ENCODE measurements at places on chromosomes 2 and 18.

DNA sequence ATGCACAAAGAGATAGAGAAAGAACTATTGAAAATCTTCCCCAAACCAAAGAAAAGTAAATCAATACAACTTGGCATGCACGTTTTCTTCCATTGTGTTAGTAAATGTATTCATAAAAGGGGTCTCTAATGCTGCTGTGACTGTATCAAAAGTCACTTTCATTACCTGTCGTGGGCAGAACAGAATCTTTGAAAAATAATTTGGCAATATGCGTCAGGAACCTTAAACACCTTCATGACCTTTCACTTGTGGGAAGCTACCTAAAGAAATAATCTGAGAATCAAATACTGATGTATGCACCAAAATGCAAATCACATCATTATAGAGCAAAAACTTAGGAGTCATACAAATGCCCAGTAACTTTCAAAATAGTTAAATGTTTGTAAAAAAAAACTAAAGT lies 105.3 kb downstream of the ARL4C start:
- no peak for DNase-seq

DNA sequence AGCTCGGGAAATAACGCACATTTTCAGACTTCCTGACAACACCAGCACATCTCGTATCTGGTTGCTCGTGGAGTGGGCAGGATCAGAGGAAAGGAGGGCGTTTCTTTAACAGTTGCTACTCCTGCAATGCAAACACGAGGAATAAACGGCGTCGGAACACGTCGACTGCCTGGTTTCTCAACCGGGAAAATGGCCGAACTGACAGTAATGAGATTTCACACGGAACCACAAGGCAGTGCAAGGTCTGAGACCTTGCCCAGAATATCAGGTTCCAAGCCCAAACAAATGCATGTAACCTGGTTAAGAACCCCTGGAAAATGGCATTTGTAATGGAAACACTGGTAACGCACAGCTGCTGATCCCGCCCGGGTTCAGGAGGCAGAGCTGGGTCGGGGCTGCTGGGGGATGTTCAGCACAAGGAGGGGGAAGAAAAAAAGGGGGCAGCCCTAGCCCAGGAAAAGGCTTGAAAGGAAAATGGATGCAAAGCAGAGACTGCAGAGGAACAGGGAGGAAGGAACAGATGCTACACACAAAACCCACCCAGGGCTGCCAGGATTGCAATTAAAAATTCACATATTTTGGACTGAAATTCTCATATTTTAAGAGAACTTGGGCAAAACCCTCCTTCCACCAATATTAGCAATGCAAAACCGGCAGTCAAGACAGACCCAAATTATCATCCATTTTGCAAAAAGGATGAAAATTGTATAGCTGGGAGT lies 61.6 kb upstream of the KLHL29 start:
- no peak for DNase-seq

DNA sequence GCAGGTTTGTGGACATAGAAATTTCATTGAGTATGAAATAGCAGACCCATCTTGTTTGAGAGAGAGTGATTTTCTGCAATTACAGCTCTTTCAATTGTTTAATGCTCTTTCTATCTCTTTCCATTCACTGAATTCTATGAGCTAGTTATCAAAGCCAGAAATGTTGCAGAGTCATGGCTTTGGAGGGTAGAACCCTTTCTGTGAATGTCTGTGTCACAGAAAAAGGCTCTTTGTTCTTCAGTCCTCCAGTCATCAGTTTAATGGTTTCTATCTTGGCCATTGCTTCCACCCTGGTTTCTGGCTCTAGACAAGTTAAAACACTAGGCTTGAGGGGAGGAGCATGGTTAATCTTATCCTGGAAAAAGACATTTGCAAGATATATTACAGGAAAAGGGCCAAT lies 655.0 kb downstream of the STK39 start:
- no peak for DNase-seq

- DNase-seq: no peak
These were observed 289.6 kb downstream of the PARD3B start for GRCh38 chr2:204834716-204835384.

GRCh38 chr2:97714950-97715652 lies 1.7 kb downstream of the ZAP70 start:
- no peak for DNase-seq

DNA sequence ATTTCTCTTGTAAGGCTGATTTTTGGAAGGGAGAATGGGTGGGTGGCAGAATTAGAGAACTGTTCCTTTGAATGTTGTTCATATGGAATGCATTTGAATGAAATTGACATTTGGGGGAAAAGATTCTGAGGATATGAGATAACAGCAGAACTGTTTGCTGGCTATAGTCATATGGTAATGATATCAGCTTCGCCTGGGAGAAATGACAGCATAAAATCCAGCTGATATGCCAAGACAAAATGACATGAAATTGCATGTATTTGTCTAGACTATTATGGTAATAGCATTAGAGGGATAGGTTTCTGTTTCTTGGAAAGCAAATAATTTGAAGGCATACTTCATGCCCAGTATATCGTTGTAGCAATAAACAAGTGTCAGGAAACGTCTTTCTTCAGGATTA lies 150.8 kb upstream of the SPATS2L start:
- peak; percentile 7 for DNase-seq

DNA sequence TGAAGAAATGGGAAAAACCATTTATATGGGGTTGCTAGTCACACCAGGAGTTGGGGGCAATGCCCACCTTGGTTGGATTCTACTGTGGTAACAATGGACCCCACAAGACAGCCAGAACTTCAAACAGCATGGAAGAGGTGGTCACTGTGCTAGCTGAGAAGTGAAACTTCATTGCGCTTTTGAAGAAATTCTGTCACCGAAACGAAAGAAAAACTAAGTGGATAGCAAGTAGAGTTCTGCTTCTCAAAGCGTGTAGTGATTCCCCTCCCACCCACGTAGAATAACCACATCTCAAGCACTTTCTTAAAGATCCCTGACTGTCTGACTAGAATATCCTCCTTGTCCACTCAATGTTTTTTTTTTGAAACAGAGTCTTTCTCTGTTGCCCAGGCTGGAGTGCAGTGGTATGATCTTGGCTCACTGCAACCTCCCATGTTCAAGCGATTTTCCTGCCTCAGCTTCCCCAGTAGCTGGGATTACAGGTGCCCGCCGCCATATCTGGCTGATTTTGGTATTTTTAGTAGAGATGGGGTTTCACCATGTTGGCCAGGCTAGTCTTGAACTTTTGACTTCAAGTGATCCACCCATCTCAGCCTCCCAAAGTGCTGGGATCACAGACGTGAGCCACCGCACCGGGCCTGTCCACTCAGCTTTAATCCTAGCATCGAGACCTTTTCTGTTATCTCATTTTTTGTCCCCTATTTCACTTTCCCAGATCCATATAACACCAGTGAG lies 30.1 kb upstream of the CCL20 start:
- DNase-seq: peak; percentile 90

DNA sequence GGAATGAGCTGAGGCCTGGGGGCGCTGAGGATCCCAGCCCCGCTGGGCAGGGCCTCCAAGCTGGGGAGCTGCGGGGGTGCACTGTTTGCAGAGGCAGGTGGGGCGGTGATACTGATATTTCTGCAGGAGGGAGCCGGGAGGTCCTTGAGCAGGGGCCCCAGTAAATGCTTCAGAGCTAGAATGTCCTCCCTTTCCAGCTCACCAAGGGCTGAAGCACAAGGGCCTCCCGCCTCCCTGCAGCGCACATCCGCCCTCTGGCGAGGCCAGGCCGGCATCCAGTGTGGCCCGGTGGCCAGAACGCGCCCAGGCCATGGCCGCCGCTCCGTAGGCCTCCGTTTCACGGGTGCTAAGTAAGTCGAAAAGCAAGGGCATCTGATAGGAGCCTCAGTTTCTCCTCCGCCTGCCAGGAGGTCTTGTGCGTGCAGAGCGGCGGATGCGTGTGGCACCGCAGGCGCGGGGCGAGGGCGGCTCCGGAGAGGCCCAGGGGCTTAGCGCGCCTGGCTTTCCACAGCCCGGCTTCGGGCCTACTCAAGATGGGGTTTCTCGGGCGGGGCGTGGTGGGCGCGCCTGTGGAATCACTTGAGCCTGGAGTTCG lies 29.5 kb upstream of the CHMP1B start:
- no peak for DNase-seq

DNA sequence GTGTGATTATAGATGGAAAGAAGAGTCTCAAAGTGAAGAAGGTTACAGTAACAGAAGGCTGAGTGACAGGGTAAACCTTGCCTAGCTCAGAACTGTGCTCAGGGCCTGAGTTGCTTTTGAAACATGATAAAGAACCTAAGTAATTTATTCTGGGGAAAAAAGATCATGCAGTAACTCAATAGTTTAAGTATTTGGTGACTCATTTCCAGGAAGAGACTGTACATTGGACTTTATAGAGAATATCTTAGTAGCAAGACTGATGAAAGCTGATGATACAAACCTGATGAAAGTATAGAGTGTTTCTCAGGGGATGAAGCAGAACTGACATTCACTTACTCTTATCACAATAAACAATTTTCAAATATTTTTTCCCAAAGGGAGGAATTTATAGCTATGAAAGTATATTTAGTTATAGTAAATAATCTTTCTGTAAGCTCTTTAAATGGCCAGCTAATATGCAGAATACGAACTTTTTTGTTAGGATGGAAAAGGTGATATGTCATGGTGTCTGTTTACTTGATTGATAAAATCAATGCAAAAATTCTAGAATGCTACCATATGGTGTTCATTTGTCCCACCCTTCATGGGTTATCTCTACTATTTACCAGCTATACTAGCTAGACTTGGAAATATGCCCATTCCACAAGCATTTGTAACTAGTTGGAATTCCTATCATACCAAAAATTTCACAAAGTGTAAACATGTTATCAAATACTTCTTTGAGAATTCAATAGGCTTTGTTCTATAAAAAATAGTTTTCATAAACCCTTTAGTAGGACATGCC lies 1265.5 kb upstream of the ACVR2A start:
- no peak for DNase-seq

- no peak for DNase-seq
These were observed 113.6 kb downstream of the MEP1B start for GRCh38 chr18:32303400-32303799.

DNA sequence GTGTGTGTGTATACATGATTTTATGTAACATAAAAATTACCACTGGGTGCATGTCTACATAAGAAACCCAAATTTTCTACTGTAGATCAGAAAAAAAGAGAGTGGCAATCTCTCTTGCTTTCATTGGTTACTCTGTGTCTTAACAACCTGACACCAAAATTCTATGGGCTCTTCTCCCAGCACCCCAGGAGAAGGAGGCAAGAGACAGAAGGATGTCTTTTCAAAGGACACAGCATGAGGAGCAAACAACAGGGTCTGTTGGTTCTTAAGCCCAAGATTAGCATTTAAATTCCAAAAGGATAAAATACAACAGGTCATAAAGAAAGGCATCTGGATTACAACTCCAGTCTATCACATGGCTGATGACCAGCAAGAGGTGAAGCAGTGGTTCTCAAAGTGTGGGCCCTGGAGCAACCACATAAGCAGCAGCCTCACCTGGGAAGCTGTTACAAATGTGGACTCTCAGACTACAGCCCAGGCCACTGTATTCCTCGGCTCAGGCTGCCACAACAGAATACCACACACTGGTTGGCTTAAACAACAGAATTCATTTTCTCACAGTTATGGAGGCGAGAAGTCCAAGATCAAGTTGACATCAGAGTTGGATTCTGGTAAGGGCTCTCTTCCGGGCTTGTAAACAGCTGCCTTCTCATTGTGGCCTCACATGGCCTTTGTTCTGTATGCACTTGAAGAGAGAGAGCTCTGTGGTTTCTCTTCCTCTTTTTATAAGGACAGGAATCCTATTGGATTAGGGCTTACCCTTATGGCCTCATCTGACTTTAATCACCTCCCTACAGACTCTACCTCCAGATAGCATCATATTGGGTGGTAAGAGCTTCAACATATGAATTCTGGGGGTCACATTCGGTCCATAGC lies 79.8 kb upstream of the RNF152 start:
- DNase-seq: peak; percentile 66

DNA sequence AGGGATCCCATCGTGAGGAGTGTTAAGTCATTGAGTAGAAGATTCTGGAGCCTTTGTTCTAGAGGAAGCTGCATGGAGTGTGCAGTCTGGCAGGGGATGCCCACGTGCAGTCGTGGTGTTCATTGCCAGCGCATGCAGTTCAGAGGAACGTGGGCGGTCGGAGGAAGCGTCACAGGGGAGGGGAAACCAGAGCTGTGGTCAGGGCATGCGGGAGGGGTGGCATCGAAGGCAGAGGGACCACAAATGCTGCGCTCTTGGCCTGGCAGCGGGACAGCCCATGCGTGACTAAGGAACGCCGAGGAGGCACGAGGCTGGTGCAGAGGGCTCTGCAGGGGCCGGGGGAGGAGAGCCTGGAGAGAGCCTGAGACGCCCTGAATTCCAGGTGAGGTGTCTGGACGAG lies 141.1 kb downstream of the KLHL29 start:
- no peak for DNase-seq

DNA sequence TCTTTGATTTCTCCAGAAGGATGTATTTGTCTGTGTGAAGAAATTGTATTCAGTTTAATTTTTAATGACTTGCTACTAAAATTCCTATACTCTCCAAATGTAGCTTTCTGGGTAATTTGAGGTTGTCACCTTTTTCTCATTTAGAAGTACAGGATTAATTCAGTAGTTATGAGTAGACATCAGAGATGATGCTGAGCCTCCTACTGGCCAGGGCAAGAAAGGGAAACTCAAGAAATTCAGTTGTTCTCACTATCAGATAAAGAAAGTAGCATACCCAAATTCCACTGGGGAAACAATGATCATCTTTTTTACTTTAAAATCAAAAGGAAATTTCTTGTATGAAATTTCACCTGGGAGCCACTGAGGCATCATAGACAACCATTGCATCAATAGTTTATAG lies 199.4 kb downstream of the SATB2 start:
- no peak for DNase-seq

DNA sequence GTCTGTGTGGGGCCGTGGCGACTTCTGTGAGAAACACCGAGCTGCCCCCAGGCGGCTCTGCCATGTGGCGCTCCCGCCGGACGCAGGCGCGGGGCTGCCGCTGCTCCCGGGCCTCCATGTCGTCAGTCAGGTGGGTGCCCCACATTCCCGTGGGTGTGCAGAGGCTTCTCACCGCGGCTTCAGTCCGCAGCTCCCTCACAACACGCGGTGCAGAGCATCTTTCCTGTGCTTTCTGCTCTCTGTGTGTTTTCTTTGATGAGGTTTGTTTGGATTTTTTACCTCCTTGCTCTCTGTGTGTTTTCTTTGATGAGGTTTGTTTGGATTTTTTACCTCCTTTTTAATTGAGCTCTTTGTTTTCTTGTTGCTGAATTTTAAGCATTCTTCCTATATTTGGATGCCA lies 13.0 kb downstream of the AQP12A start:
- DNase-seq: no peak

- peak; percentile 71 for DNase-seq
These were observed at the start of gene TET3 for GRCh38 chr2:73984203-73984921. Gene TET3 (plus strand): TSS chr2:73984910. CDS start chr2:73986404, 1,494 bp downstream.

DNA sequence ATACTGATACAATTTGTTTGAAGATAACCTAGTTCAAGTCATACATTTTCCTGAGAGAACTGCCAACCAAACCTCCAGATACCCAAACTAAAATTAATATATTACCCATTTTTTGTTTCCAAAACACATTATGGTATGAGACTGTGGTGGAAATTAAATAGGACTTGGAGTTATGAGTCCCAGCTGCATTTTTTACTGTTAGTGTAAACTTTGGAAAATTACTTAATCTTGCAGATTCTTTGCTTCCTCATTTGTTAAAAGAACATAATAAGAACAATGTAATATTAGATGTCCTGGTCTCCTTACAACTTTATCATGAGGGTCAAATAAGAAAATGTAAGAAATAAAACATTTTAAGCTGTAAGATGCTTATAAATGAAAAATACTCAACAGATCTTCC lies 98.2 kb upstream of the TRIB2 start:
- no peak for DNase-seq

Measured in suppressor macrophage treated with lipopolysaccharide for 4 hours (primary cell).